ENCODE measurements at places on chromosomes 2 and 18.
A peak's percentile ranks its signal among the peaks of the same experiment; 100 is the strongest.

GRCh38 chr18:35732636-35733035 is 151.1 kb downstream of the GALNT1 start:
- DNase-seq, result no peak

DNA sequence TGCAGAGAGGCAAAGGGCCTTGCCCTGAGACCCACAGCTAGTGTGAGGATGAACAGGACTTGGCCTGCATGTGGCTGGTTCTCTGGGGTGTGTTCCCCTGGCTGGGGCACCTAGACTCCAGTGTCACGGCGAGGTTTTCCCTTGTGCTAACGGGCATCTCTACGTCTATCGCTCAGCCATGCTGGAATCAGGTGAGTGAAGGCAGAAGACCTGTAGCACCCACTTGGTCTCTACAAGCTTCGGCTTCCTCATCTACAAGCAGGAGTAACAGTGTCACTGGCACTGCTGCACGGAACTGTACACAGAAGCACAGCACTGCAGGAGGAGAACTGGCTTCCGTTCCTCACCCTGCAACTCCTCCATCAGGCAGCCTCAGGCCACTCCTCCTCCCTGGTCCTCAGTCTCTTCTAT is 30.6 kb downstream of the HS1BP3 start:
- DNase-seq, result no peak

- no peak for DNase-seq
Observed at GRCh38 chr18:58896734-58897508, 32.2 kb downstream of the ZNF532 start.

- DNase-seq, result no peak
Observed at GRCh38 chr2:48856144-48856543, 100.6 kb upstream of the LHCGR start.

DNA sequence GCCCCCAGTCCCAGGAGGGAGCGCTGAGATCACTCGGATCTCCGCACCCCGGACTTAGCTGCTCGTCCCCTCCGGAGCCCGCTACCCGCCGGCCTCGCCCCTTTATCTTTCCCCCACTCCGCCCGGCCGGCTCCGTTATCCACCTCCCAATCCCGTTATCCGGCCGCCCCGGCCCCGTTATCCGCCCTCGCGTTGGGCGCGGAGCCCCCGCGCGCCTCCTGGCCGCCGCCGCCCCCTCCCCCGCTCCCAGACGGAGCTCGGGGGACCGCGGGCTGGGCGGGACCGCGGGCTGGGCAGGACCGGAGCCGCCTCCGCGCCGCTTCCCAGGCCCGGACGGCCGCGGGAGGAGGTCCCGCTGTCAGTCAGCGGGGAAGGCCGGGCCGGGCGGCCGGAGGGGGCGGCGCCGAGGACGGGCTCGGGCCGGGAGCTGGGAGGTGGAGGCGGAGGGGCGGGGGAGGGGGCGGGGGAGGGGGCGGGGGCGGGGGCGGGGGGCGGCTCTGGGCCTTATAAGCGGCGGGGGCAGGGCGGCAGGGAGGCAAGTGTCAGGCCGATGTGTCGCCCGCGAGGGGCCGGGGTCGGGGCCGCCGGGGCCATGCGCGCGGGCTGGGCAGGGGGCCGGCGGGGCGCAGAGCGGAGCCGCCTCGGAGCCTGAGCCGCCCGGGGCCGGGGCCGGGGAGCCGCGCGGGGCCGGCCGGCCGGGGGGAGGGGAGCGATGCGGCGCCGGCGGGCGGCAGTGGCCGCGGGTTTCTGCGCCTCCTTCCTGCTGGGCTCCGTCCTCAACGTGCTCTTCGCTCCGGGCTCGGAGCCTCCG is at the start of gene PKDCC:
TSS of gene PKDCC (plus strand) at position 534 of the 811 bp plus-strand sequence. CDS start at position 713, 179 bp downstream.
- peak; percentile 69 for DNase-seq

DNA sequence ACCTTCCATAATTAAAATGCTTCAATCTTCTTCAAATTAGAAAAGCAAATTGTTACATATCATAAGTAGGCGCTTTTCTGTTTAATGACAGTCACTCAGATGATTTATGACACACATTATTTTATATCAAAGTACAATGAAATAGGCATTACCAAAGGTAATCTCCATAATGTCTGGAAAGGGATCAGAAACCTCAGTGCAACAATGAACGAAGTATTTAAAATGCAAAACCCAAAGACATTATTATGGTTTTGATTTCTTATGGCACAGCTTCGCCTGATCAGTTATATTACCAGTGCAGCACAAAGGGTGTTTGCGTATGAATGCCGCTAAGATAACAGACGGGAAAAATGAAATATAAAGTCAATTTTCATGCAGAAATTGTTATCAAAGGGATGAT is 162.2 kb upstream of the MEIS1 start:
- no peak for DNase-seq

- DNase-seq, result no peak
Observed at GRCh38 chr2:143169105-143169504, 39.9 kb downstream of the ARHGAP15 start.

GRCh38 chr2:164514491-164514890 is 106.8 kb downstream of the GRB14 start:
- no peak for DNase-seq

DNA sequence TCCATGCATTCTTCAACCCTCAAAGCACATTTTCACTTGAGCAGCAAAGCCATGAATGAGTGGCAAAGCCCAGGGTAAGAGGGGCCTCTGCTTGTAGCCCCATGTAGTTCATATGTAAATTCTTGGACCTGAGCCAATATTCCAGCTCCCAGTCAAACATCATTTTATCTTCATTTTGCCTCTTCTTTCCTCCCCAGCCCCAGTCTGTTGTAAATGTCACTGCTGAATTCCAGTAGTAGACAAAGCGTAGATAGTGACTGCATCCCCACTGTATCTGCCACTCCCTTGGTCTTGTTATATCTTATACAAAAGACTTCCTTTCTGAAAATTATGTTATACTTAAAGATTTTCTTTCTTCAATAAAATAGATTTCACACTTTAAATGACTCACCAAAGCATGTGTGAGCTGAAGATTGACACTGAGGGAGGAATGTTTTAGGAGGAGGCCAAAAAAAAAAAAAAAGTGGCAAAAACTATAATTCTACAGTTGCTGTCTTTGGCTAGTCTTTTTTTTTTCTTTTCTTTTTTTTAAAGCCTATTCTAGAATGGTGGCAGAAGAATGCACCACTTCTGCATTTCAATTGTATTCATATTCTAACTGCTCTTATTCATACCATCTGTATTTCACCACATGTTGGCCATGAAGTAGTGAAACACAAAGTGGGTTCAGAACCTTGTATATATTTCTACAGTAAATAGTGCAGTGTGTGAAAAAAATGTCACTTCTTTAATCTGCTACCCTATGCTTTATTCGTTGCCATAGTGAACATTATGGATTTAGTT is 306.1 kb downstream of the CPS1 start:
- DNase-seq, result no peak

DNA sequence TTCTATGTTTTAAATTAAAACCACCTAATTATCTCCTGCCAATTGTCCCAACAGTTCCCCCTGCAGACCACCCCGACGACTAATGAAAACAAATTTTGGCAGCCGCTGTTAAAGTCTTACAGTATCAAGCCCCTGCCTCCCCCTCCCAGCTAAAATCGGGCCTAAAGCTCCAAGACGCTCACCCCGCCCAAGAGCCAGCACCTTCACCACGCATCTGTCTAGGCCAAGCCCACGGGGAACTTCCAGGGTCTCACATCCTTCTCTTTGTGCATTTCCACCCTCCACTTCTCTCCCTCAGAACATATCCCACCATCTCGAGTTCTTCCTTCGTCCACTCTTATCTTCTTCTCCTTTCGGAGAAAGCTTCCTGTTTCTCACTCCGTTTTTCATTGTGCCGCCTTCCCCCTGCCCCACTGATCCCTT is 445 bp downstream of the PRPF40A start:
- no peak for DNase-seq

DNA sequence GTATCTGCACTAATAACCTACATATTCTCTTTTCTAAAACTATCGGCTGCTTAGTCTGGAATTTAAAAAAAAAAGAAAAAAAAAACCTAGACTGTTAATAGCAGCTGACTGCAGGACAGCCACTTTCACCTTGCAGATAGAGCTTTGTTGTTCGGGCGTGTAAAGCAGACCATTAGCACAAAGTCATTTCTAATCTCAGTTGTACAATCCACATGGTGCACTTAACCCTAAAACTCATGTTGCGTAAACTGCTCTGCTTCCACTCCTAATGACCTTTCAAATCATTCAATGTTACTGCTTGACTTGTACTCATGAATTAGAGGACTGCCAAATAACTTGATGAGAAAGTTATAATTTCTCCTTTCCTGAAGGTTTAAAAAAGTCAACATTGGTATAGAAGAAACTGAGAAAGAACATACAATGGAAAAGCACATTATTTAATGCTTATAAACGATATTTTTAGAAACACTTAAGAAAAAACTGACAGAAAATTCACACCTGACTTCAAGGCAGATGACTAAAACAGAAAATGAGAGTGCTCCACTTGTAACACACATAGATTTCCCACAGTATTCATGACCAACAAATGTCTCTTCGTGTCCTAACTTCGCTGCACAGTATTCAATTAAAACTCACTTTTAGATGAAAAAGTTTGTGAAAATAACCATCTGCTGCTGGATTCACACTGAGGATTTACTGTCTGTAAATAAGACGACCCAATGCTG is 2.6 kb downstream of the CDH2 start:
- no peak for DNase-seq

DNA sequence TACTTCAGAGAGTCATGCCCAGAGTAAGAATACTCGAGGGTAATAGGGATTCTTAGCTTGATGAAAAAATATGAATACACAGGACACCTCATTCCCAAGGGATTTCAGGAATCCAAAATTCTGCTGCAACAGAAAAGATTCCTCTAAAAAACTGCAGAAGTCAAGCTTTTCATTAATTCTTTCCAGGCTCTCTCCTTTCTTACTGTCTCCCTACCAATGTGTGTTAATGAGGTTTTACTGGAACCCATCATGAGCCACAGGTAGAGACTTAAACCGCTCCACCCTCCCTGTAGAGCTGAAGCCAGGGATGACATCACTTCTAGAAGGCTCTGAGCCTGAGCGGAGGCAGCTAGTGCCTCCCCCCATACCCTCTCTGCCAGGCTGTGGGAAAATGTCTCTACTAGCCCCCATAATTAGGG is 3.4 kb downstream of the SDC1 start:
- no peak for DNase-seq

DNA sequence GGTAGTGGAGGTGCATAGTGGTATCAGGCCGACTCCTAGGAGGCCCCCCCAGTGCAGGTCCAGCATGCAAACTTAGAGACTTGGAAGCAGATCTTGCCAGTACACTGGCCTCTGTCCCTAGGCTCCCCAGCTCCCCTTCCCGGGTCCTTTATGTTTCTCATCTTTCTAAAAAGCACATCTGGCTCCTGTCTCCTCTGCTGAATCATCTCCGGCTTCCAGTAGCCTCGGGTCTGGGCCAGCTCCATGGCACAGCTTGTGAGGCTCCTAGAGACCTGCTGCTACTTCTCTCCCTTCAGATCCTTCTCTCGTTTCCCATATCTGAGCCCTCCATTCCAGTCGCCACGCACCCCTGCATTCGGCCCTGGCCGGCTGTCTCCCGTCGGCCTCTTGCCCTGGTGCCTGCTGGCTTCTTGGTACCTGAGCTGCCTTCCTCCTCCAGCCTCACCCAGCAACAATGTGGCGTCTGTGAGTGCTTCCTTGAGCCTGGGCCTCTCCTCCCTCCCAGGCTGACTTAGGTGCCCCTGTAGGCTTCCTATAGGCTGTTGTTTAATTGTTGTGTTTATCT is 6.6 kb downstream of the TRAF3IP1 start:
- DNase-seq, result no peak

- DNase-seq, result no peak
Observed at GRCh38 chr2:9735335-9735734, 104.5 kb upstream of the YWHAQ start.

- no peak for DNase-seq
Observed at GRCh38 chr2:5352286-5352685, 339.9 kb upstream of the SOX11 start.

GRCh38 chr2:128409326-128410034 is 90.8 kb upstream of the HS6ST1 start:
- DNase-seq, result no peak

- no peak for DNase-seq
Observed at GRCh38 chr2:9594366-9595054, 36.3 kb downstream of the YWHAQ start.

DNA sequence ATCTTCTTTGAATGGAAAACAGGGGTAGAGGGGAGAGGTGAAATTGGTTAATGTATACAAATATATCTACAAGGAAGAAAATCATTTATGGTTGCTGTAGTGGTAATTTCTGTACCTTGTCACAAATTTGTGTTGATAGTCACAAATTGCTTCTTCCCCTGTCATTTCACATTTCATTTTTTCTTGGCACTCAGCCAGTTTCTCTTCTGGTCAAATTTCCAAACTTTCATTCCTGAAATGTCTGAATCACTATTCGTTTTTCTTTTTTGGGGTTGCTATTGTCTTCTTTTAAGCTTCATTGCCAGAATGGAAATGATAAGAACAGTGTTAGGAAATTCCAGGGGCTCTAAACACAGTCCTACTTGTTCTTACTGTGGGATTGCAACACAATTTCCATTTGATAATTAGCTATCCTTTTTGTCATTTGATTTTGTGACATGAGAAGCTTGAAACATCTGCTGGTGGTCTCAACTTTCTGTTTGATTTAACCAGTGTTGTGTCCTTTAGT is 136.0 kb upstream of the GCFC2 start:
- DNase-seq, result no peak

DNA sequence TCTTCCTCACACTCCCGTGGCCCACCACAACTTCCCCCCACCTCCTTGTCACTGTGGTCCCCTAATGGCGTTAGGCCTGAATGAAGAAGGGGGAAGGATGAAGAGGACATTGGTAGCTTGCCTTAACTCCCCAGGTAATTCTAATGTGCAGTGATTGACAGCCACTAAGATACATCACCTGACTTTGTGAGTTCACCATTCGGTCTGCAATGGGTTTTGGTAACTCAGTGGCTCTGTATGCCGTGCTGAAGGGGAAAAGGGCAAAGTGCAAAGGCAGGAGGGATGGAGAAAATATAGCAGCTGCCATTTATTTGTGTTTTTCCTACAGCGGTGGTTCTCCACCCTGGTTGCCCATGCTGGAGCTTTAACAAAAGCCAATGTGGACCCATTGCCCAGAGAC is 42.2 kb downstream of the ABCG8 start:
- DNase-seq, result no peak

DNA sequence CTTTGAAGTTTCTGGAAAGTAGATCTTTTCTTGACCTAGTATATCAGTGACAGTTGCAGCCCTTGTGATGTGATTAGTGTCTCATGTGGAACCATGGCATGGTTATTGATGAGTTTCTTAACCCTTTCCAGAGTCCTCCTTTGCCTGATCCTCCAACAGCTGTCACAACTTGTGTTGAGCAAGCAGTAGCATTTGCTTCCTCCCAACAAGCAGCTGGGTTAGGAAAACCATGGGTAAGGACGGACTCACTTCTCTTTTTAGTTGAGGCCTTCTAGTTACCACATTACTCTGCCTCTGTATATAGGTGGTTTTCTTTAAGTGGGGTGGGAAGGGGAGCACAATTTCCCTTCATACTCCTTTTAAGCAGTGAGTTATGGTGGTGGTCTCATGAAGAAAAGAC is 96.3 kb downstream of the XRCC5 start:
- no peak for DNase-seq
